ENCODE measurements at places on chromosomes 7 and 10.

GRCh38 chr10:13470270-13470669, 58.5 kb downstream of the BEND7 start:
- no peaks in the 10 kb centered on the region for H3K27me3 ChIP-seq
- H3K4me1 ChIP-seq: no peaks in the 10 kb centered on the region
- H3K36me3 ChIP-seq: peaks cover 24% of the 10 kb centered on the region
- no peak overlapping the region for H3K4me3 ChIP-seq
- no peak for DNase-seq

DNA sequence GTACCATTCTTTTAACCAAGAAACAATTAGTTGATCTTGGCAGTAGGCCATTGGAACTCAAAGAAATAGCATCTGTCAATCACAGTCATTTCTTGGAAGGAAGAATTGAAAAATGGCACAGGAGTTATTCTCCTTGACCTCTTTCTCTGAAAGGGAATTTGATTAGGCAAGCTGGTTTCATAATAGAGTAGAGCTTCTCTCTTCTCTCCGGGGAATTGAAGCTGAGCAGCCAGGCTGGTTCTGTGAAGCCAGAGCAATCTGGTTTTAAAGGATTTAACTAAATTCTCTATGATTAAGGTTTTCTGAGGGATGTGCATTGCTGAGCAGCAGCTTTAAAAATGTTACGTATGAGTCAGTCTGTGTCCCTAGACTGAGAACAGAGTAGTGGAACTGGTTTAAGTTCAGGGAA, 70.2 kb downstream of the AHCYL2 start:
- H3K36me3 ChIP-seq: no peaks in the 10 kb centered on the region
- H3K27ac ChIP-seq: no peak overlapping the region
- H3K4me3 ChIP-seq: no peak overlapping the region
- peak; percentile 20 for DNase-seq

DNA sequence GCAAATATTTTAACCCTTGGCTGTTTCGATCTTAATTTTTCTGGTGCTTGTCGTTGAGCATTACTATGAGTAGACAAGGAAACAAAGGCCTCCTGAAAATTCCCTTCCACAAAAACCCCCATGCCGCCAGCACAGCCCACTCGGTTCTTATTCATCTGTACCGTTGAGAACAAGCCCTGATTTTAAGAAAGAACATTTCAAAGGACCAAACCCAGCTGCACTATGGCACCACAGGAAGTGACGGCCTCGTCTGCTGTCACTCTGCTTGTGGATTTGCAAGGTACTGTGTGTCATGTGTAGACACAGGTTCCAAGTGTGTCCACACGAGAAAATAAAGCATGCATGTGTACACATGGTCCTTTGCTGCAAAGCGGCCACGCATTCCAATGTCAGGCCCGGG, 285.2 kb downstream of the DNAJB6 start:
- no peak overlapping the region for H3K27ac ChIP-seq
- no peaks in the 10 kb centered on the region for H3K4me1 ChIP-seq
- no peak overlapping the region for H3K4me3 ChIP-seq
- no peaks in the 10 kb centered on the region for H3K27me3 ChIP-seq
- no peak for DNase-seq

- no peaks in the 10 kb centered on the region for H3K36me3 ChIP-seq
- peak; percentile 59 for DNase-seq
- H3K4me3 ChIP-seq: peak overlapping the region; percentile 93
- H3K27me3 ChIP-seq: no peaks in the 10 kb centered on the region
- peaks cover 61% of the 10 kb centered on the region for H3K4me1 ChIP-seq
Measured at GRCh38 chr10:102119417-102120141, 589 bp downstream of the LDB1 start.

DNA sequence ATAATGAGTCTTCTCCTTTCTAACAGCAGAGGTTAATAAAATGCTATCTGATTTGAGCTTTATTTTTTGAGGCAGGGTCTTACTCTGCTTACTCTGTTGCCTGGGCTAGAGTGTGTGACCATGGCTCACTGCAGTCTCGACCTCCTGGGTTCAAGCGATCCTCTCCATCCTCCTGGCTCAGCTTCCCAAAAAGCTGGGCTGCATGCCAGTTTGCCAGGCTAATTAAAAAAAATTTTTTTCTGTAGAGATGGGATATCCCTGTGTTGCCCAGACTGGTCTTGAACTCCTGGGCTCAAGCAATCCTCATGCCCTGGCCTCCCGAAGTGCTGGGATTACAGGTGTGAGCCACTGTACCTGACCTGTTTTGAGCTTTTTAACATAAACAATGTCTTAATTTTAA, 56.7 kb downstream of the SCD start:
- no peak overlapping the region for H3K4me3 ChIP-seq
- peaks cover 23% of the 10 kb centered on the region for H3K36me3 ChIP-seq
- no peak overlapping the region for H3K27ac ChIP-seq
- no peak for DNase-seq
- H3K4me1 ChIP-seq: no peaks in the 10 kb centered on the region

- peak overlapping the region; percentile 96 for H3K27ac ChIP-seq
- H3K4me1 ChIP-seq: no peaks in the 10 kb centered on the region
- H3K4me3 ChIP-seq: peak overlapping the region; percentile 84
Measured at GRCh38 chr7:140062118-140062527, 628 bp downstream of the PARP12 start.

DNA sequence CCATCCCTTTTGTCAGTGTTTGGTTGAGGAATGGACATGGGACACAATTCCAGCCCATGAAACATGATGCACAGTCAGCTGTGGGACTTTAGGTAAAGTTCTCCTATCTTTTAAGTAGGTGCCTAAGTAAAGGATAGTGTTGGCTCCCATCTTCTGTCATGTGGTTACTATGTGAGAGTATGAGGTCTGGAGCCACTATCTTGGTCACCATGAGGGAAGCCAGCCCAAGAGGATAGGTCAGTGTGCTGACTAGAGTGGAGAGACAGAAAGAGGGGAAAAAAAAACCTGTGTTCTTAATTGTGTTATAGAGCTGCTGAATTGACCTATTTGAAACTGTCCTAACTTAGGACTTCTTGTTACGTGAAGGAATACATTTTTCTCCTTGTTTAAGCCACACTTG, 89.7 kb upstream of the NAMPT start:
- H3K27ac ChIP-seq: no peak overlapping the region
- H3K36me3 ChIP-seq: no peaks in the 10 kb centered on the region
- H3K4me3 ChIP-seq: no peak overlapping the region
- no peaks in the 10 kb centered on the region for H3K27me3 ChIP-seq
- H3K4me1 ChIP-seq: no peaks in the 10 kb centered on the region

DNA sequence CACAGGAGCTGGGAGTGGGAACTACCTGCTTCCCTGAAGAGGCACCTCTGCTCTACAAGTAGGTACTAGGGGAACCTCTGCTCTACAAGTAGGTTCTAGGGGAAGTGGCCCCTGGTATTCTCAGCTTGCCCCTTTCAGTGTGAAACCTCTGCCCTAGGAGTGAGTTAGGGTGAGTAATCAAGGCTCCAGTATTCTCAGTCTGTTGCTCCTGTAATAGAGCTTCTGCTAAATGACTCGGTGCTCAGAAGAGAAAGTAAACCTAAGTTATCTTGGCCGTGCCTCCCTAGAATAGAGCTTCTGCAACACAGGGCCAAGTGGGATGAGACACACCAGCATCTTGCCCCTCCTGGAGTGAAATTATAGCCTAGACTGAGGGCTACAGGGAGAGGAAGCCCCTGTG, 13.4 kb upstream of the RASSF4 start:
- H3K27ac ChIP-seq: no peak overlapping the region
- H3K36me3 ChIP-seq: no peaks in the 10 kb centered on the region
- no peak overlapping the region for H3K4me3 ChIP-seq

- H3K27me3 ChIP-seq: no peaks in the 10 kb centered on the region
- H3K27ac ChIP-seq: no peak overlapping the region
- no peaks in the 10 kb centered on the region for H3K36me3 ChIP-seq
- H3K4me1 ChIP-seq: no peaks in the 10 kb centered on the region
Measured at GRCh38 chr10:38047666-38048065, 37.2 kb downstream of the ZNF33A start.

GRCh38 chr7:121153995-121154394, 165.5 kb downstream of the CPED1 start:
- peaks cover 12% of the 10 kb centered on the region for H3K36me3 ChIP-seq
- no peak overlapping the region for H3K27ac ChIP-seq
- H3K27me3 ChIP-seq: no peaks in the 10 kb centered on the region
- no peak overlapping the region for H3K4me3 ChIP-seq

DNA sequence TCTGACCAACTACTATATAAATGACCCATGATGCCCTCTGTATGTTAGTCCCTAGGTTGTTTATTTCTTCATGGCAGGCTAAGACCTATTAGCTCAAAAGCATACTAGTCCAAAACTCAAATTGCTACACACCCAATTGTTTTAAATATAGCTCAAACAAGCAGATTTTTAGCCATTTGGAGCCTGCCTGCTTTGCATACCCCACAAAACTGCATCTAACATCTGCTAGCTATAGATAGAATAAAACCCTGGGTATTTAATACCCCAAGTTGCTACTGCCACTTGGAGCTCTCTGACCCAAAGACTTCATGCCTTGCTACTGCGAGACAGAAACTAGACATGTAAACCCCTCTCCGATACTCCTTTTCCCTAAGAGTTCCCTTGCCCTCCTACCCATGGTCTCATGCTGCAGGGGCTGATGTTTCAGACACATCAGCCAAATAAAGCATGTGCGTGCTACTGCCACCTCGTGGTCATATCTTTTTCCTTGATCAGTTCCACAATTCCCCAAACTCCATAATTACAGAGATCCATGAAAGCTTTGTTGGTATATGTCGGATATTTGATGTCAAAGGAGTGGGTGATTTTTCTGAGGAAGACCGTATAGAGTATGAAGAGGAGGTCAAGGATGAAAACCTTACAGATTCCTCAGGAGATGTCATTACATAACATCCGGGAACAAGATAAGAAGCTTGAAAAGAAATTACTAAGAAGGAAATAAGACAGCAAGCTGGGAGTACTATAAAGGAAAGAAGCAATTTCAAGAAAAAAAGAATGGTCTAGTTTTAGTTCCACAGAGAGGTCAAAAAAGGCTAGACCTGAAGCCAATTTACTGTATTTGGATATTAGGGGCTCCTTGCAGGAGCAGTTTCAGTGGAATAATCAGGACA, 386.6 kb downstream of the SH2D4B start:
- no peak overlapping the region for H3K27ac ChIP-seq
- no peak overlapping the region for H3K4me3 ChIP-seq
- H3K36me3 ChIP-seq: no peaks in the 10 kb centered on the region
- DNase-seq: no peak

GRCh38 chr10:124849111-124849773, 47.6 kb downstream of the ABRAXAS2 start:
- H3K4me3 ChIP-seq: no peak overlapping the region
- no peaks in the 10 kb centered on the region for H3K36me3 ChIP-seq
- no peak overlapping the region for H3K27ac ChIP-seq
- no peak for DNase-seq
- H3K27me3 ChIP-seq: no peaks in the 10 kb centered on the region
- H3K4me1 ChIP-seq: no peaks in the 10 kb centered on the region

DNA sequence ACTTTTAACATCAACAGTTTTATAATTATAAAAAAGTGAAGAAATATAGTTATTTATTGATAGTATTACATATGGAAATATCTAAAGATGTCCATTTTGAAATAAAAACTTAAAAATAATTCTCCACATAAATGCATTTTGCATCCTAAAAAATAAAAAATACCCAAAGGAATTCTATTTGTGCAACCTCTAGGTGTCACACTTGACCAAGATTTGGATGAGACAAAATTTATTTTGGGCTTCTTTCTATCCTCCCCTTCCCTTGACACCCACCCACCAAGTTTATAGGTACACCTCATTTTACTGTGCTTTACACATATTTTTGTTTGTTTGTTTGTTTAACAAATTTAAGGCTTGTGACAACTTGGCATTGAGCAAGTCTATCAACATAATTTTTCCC, 3.3 kb upstream of the THSD7A start:
- H3K4me1 ChIP-seq: no peaks in the 10 kb centered on the region
- no peak for DNase-seq
- no peaks in the 10 kb centered on the region for H3K36me3 ChIP-seq
- no peak overlapping the region for H3K27ac ChIP-seq

DNA sequence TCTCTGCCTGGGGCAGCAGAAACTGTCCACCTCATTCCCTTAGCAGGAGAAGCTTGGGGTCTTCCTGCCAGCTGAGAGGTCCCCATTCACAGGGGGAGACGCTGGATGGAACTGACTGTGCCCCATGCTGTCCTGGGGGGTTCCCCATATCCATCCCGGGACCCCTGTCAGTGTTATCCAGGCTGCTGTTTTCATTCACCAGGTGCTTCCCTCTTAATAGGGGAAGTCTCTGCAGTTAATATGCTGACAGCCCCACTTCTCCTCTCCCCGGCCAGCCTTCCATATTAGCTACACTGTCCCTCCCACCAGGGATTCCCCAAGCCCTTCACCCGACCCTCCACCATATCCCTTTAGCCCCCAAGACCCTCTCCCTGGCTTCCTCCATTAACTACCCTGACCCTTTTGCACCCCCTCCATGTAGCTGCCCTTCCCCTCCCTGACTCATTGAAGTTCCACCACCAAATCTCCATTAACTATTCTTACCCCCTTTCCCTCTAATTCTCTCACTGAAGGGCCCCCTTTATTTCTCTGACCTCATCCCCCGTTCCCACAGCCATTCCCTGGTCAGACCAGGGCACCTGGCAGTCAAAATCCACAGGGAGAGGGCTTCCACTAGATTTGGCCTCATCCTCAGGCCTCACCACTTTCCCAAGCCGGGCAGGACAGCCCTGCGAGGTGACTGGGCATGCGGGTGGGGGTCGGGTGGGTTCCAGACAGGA, 92.0 kb upstream of the PAX2 start:
- peaks cover 12% of the 10 kb centered on the region for H3K4me1 ChIP-seq
- no peak overlapping the region for H3K4me3 ChIP-seq
- no peaks in the 10 kb centered on the region for H3K36me3 ChIP-seq
- peaks cover 13% of the 10 kb centered on the region for H3K27me3 ChIP-seq
- H3K27ac ChIP-seq: no peak overlapping the region
- no peak for DNase-seq

DNA sequence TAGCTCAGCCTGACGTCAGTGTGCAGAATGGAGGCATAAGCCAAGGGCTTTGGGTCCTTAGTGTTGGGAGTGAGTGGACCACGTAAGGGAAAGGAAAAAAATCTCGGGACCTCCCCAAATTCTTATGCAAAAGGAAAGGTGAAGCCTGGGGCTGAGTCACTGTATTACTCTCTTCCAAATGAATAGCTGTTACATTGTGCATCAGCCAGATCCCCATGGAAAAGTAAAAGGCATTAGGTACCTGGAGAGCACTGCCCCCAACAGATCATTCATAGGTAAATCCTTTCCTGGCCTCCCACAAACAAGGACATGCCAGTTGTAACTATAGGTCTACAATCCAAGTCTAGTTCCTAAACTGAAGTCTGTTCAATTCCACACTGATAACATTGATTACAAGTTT, 170.5 kb downstream of the C1GALT1 start:
- H3K36me3 ChIP-seq: peaks cover 2% of the 10 kb centered on the region
- H3K4me1 ChIP-seq: no peaks in the 10 kb centered on the region
- H3K27me3 ChIP-seq: no peaks in the 10 kb centered on the region
- no peak overlapping the region for H3K27ac ChIP-seq
- no peak for DNase-seq

- H3K27me3 ChIP-seq: no peaks in the 10 kb centered on the region
- H3K4me3 ChIP-seq: no peak overlapping the region
- no peak for DNase-seq
Measured at GRCh38 chr7:21690705-21691104, 147.9 kb downstream of the DNAH11 start.

Data from tibial nerve (tissue), 4 donors.